Nucleus accumbens (tissue), 56 donors: ENCODE measurements at places on chromosomes 12 and 14.

GRCh38 chr12:11651785-11652184 lies 2.3 kb downstream of the ETV6 start:
- no peak for DNase-seq

DNA sequence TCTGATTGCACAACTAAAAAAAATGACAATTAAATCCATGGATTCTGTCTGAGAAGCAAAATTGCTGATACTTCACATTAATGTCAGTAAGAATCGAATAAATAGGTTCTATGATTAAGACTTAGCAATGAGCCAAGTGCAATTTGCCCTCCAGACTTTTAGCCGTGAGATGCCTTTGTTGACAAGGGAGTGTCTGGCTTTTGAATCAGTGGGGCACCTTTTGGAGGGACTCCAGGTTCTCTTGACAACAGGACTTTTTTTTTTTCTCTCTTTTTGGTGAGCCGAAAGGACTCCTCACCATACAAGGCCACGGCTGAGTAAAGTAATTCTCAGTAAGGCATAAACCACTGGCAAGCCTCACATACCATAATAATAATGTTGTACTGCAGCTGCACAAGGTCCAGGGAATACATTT lies 4.7 kb upstream of the MDM1 start:
- no peak for DNase-seq

DNA sequence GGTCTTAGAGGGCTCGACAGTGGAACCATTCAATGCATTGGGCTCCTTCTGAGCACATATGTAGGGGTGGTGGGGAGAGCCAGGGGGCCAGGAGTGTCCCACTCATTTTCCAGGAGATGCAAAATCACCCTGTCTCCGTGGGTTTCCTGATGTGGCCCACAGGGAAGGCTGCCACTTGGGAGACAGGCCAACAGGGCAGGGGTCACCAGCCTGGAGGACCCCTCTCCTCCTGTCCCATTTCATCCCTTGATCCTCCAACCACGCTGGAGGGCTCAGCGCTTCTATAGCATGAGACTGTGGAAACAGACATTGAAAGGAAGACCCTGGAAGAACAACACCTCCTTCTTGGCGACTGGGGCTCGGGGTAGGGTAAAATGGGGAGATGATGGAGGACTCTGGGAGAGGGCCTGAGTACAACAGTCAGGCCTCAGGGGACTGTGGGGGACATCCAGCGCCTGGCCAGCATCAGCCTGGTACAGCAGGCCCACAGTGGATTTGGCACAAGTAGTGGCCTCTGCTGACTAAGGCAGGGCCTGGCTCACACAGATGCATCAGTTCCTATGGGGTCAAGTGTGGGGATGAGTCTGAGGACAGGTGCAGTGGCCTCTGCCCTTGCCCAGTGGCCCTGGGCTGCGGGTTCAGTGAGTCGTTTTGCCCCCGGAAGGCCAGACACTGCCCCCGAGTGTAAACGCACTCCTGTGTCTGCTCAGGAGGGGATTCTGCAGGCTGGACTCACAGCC lies 68.0 kb downstream of the PRIMA1 start:
- no peak for DNase-seq

DNA sequence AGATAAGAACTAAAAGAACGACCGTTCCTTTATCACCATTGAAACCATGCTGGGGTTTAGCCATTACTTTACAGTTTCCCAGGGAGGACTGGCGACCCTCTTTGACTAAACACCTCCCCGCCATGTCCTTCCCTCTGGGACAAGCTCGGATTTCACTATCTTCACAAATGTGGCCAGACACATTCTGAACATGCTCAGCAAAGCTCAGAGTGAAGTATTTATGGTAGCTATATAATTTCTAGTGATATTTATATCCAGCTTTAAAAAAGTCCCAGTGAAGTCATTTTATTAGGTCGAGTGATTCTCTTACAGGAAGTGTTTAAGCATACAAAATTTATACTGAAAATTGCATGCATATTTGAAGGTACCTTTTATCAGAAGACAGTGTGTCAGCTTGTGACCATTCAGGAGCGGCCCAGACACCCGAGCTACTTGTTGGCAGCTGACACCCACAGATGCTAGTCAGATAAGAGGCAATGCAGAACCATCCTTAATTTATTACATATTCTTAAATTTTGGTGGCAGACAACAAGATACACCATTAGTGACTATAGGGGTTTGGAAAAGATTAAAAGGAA lies 36.8 kb downstream of the NIN start:
- DNase-seq, result no peak

DNA sequence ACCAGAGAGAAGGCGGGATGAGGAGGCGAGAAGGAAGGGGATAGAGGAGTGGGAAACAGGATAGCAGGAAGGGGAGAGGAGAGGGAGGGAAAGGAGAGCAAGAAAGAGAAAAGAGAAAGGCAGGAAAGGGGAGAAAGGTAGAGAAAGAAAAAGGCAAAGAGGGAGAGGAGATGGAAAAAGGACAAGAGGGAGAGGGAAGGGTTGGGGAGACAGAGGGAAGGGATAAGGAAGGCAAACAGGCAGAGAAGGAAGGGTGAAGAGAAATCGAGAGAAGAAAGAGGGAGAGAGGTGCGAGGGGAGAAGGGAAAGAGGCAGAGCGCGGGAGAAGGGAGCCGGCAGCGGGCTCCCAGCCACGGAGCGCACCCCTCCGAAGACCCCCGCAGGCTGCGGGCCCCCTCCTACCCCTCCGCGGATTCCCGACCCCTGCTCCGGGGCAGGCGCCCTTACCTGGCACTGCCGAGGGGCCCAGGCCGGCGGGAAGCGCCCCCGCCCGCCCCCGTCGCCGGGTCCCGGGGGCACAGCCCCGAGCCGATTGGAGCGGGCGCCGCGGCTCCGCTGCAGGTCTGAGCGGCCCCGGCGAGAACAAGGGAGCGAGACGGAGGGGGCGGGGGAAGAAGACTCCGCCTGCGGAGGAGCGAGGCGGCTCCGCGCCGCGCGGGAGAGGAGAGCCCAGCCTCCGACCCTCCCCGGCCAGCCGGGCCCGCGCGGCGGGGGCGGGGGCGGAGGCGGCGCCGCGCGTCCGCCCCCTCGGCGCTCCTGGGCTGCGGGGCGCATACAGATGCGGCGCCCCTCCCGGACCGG lies at the start of gene CDH24:
Gene CDH24 (minus strand): TSS at position 565 of the 801 bp plus-strand sequence. CDS start 1,787 bp downstream, outside the sequence.
- no peak for DNase-seq

DNA sequence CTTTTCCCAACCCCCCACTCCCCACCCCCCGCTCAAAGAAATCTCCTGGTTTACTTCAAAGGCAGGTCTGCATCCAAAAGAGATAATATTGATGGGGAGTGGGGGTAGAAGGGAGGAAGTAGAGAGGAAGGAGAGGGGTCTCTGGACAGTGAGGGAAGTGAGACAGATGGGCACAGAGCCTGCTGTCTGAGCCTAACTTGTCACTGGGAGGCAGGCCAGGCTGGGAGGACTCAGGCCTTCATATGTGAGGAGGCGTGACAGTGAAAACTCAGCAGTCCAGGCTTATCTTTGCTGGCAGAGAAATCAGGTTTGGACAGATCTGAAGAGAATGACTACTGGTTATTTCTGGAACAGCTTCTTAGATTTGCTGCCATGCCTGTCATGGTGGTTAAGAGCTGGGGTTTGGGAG lies 192.3 kb downstream of the NUAK1 start:
- DNase-seq, result no peak
